Activated naive CD4-positive, alpha-beta T cell treated with anti-CD3 and anti-CD28 coated beads, Interleukin-2, amount 10 ng/mL, durations not matched to agents 7 days and 5 days (primary cell): ENCODE measurements at places on chromosomes 6 and 20.
A peak's percentile ranks its signal among the peaks of the same experiment; 100 is the strongest.

DNA sequence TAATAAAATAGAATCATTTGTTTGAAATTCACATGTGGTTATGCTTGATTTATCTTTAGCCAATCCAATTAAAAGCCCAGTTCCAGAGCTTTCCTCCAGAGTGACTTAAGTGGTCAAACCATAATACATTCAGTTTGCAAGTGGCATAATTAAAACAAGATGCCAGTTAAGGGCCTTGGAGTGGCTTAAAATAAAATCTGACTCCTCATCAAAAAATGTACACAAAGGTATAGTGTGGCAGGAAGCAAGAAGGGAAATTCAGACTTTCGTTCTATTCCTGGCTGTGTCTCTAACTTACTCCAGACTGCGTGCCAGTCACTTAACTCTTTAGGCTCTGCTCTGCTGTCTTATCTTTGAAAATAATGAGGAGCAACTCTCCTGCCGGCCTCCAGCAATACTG is 251.3 kb upstream of the PRND start:
- no peak for DNase-seq

DNA sequence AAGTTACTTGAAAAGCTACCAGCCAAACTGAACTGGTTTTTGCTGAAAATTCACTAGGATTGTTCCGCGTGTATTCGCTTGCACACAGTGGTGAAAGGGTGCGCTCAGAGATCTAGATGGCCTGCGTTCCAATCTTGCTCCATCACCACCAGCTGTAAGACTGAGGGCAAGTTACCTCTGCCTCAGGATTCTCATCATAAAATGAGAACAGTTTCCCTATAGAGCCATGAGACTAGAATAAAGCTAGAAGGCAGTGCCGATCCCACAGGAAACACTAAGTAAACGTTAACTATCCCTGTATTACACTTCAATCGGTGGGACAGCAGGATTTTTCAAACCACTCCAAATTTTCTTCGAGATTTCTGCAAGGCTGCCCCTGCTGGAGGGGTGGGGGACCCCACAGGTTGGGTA is 838 bp downstream of the AHCY start:
- no peak for DNase-seq

DNA sequence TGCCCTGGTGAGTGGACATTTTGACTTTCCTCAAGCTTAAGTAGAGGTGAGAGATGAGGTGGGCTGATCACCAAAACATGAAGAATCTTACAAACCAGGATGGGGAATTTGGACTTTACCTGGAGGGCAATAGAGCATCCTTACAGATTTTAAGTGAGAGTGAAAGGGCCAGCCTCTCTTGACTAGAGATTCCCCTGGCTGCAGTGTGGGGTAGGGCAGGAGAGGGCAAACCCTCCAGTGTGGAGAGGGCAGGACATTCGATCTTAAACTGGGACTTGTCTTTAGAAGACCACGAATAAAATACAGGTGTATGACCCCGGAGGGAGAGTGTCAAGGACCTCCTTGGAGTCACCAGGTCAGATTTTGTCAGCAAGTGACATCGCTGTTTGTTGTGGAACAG is 105.1 kb downstream of the SNAP25 start:
- no peak for DNase-seq

- DNase-seq: peak; percentile 82
Observed at GRCh38 chr20:38893565-38894090, 32.6 kb upstream of the FAM83D start.

DNA sequence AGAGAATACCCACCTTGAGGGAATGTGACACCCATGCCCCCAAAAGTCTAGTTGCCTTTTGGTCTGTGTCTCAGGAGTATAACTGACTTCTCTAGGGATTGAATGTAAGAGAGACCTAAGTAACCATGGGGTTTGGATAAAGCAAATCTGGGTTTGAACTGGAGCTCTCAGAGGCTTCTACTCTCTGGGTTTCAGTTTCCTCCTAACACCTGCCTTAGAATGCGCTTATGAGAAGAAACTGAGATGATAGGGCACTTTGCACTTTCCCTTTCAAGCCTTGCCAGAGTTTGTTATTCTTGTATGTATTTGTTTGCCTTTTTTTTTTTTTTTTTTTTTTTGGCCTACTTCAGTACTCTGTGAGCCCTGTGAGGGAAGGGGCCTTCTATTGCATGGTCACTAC is 19.4 kb downstream of the SDHAF4 start:
- DNase-seq: no peak

DNA sequence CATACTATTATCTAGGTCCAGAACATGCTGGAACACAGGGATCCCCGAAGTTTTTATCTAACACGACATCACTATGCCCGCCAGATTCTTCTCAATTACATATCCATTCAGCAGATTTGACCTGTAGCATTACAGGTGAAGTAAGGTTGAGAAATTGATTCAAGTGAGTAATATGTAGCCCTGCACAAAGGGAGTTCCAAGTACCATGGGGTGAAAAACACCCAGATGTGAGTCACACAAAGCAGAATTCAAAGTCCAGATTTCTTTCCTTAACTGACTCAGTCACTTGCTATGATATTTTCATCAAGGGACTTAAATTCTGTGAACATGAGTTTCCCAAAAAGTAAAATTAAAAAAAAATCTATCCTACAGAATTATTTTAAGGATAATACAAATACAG is 655.4 kb upstream of the PTCHD4 start:
- DNase-seq: no peak

DNA sequence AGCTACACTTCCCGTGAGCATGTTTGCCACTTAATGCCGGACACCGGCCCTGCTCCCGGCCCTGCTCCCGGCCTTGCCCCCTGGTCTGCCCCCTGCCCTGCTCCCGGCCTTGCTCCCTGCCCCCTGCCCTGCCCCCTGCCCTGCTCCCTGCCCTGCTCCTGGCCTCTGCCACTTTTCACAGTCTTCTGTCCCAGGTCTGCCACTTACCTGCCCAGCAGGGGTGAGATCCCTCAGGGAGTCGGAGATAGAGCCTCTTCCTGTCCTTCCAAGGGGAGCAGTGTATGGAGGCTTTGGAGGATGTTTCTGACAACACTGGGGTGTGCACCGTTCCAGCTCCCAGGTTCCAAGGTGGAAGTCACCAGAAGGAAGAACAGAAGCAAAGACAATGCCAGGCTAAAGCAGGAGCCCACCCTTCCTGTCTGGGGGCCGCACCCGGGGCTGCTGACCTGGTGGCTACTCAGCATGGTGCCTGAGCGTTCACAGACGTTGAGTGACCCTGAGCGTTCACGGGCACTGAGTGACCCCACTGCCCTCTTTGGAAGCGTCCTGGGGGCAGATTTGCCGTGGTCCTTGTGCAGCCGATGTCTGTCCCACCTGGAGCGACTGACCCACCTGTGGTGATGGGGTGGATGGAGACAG is 199.8 kb downstream of the DLL1 start:
- DNase-seq: peak; percentile 6

DNA sequence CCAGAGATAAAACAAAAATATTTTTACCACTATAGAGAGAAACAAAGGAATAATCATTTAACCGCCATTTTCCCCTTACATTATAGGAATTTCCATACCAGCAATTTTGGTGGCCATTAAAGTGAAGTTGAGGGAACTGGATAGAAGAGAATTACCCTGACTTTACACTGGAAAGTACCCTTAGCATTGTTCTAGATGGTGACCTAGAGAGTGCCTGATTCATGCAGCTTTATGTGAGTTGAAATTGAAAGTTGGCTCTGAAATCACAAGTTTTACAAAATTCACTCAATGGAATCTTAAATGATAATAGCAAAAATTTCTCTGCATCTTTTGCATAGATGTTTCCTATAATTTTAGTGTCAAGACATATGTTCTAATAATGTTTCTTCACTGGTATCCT is 55.7 kb upstream of the PREP start:
- DNase-seq: no peak

DNA sequence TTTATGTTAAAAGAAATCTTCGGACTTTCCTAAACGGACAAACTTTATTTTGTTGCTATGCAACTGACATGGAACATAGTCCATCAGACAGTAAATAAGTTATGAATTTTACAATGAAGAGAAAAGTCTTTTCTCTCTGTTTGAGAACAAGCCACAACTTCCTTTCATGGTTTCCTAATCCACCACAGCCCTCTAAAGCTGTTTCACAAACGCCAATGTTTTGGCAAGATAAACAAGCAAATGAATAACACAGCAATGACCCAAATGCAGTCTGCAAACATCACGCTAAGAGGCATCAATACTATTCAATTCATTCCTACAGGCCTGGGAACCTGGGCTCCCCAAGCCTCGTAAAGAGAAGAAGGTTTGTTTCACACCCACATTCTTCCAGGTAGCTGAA is 60.4 kb downstream of the HAO1 start:
- DNase-seq: no peak

DNA sequence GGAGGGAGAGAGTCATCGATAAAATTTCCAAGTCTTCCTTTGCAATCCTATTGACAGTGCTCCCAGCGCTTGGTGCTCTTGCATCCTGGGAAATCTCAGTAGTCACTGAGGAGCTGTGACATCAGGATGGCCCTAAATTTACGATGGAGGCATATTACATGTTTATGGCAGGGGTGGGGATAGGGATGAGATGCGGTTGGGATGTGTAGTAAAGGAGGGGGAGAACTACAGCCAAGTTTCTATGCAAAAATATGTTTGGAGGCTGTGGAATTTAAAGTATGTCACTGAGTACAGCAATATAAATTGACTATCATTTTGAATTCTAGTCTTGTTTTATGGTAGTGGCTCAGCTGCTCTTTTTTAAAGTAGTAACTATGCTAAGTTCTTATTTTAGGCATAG is 544.9 kb downstream of the PKHD1 start:
- DNase-seq: no peak

- no peak for DNase-seq
Observed at GRCh38 chr6:41063884-41064285, 8.3 kb downstream of the OARD1 start.

DNA sequence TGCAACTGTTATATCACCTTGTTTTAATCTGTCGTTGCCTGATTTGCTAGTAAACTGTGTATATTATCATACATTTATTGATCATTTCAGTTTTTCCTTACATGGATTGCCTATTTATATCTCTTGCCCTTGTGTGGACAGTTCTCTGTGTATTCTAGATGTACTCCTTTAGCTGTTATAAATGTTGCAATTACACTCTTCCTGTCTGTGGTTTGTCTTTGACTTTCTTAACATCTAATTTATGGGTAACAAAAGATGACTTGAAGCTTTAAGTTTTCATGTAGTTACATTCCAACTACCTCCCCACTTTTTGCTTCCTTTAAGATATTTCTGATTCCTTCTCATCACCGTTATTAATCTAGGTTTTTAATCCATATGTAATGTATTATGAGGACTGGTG is 22.6 kb downstream of the PLCB1 start:
- no peak for DNase-seq

DNA sequence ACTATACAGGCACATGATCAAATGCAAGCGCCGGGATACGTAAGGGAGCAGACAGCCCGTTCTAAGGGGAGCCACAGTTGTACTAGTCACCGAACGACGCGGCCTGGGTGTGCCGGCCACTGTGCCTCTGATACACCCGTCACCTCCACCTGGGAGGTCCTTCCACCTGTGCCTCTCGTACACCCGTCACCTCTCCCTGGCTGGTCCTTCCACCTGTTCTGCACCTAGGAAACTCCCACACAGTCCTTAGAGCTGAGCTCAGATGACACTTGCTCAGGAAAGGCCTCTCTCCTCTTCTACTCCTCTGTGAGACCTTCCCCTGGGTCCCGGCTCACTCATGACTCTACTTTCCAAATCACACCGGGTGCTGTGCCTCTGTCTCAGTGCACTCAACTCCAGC is 245.0 kb downstream of the TTLL2 start:
- no peak for DNase-seq

DNA sequence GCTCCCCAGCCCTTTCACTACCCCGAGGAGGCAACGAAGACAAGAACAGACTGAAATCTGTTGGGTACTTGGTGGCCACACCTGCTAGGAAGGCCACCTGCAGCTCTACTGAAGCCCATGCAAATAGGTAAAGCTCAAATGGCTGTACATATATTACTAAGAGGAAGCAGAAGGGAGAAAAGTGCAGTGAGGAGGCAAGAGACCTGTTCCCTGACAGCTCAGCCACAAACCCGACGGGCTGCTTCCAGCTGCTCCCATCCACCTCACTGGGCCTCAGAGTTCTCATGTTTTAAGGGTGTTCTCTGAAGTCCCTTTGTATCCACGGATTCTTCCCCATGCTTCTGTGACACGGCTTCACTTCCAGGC is 24.6 kb downstream of the TRAM2 start:
- DNase-seq: no peak

DNA sequence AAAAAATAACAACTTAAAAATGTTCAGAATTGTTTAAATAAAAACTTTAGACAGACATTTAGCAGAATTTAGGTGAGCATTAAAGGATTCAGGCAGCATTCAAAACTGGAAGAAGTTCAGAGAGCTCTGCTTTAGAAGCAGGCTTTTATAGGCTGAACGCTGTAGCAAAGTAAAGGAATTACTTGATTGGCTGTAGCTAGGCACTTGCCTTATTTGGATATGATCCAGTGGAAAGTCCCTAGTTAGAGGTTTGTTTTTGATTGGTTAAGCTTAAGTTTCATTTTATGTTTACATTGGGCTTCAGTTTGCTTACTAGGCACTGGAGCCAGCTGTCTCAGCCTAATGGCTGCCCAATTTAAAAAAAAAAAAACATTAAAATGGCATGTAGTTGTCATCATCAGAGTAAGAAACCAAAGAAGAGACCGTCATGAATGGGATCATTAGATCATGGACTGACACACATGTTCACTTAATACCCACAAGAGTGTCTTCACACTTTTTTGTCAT is 65.1 kb downstream of the CBFA2T2 start:
- peak; percentile 51 for DNase-seq

DNA sequence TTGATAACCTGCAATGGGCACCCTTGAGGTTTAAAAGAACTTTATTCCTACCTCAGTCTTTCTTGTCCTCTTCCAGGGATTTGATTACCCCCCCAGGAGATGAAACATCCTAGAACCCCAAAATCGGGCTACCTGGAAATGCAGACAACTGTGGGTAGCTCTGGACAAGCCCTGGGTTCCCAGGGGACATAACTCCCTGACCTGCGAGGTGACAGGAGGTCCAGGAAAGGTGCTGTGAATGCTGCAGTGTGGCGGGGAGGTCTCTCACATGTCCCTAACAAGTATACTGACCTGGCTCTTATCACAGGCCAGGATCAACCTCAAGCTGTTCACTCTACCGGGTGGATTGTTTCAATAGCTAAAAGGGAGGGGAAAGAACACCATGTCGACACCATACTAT is 11.6 kb downstream of the JAG1 start:
- no peak for DNase-seq

DNA sequence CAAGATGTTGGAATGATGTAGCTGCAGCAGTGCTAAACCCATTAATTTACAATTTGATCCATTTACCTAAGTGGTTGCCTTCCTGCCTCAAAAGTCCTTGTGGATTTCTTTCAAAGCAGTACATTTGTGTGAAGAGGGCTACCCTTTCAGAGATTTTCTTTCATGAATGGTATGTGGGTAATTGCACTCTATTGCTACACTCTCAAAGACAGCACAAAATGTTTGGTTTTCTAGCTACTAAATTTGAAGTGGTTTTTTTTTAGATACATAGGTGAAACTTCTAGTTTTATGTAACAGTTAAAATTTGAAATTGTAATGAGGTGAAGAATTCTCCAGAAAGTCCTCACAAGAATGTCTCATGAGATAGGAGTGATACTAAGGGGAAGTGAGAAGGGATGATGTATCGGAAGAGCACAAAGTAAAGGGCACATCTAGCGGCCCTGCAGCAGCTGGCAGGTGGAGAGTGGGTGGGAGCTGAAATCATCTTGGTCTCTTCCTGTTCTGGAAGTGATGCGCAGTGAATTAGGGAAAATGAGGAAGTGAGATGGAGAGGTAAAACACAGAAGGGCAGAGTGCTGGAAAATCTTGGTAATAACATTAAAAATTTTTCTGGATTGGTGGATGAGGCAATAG is 236.8 kb upstream of the MAN1A1 start:
- DNase-seq: no peak
